ENCODE measurements at places on chromosomes 3 and 15.

DNA sequence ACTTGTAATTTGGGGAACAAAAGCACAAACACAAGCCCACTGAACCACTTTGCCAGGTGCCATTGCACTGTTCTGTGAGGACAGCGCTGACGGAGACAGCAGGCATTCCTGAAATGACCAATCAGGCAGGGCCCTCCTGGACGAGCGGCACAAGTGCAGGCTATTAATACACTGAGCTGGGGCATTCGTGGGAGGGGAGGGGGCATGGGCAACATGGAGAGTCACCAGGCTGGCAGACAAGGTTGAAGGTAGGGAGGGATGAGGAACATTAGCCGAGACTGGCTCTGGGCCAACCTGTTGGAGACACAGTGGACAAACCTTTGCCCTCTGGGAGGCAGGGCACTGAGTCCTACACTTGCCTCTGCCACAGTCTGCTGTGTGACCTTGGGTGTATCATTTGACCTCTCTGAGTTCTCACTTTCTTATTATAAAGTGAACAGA is 45.6 kb downstream of the NOX5 start:
- DNase-seq: peak; percentile 12

- DNase-seq: no peak
These were observed 1.1 kb upstream of the CDV3 start for GRCh38 chr3:133572158-133573053.

DNA sequence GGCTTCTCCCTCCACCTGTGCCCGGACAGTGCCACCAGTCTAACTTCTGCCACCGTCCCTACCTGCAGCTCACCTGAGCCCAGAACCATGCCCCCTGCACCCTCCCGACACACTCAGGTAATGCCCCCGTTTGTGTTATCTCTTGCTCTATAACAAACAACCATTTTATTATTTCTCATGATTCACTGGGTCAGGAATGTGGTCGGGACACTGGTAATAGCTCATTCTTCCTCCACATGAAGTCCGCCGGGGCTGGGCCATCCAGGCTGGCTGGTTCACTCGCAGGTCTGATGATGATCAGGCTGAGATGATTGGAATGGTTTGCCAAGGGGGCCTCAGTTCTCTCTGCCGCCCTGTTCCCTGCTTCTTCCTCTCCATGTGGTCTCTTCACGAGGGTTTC is 20.3 kb upstream of the NR2E3 start:
- no peak for DNase-seq

DNA sequence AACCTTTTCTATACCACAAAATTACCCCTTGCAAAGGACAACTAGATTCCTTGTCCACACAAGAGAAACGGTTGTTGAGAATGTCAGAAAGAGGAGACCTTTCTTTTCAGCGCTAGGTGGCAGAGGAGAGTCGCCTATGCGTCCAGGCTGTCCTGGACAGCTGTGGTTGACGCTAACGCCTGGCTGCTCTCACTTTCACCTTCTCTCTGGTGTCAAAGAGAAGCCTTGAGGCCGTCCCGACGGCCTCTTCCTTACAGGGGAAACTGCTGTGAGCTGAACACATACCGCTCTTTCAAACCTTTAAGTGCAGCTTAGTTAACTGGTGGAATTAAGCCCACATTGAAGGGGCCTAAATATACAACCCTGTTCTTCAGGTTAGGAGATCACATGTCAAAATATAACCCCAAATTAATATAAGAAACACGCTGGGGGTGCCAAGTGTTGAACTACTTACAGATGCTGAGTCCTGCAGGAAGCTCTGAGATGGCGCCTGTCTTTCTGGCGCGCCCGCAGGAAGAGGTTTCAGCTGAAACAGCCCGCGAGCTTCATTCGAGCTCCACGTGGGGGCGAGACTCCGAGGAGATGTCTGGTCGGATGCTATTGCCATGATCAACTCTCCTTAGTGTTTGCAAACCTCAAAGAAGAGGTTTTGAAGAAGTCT is 26.1 kb upstream of the KBTBD8 start:
- peak; percentile 53 for DNase-seq

DNA sequence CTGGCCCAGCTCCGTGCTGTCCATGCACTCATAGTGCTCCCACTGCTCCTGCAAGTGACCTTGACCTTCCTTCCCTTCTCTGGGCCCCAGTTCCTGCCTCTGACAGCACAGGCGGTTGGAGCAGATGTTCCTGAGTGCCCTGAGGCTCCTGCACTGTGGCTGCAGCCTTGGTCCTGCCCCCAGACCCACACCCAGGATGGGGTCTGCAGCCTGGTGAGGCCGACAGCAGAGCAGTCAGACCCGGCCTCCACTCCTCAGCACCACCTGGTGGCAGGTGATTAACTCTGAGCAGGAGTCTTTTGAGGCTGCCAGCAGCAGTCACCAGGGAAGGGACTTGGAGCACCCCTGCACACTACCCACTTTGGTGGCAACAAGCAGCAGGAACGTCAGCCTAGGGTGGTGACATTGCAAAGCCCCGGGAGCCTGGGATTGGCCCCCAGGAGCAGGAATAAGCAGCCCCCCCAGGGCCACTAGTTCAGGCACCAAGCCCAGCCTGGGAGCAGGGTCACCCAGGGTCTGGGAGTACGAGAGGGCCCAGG is 64.6 kb downstream of the CYP11A1 start:
- DNase-seq: peak; percentile 33

GRCh38 chr3:98240131-98240530 is 23.9 kb upstream of the OR5H6 start:
- DNase-seq: no peak

DNA sequence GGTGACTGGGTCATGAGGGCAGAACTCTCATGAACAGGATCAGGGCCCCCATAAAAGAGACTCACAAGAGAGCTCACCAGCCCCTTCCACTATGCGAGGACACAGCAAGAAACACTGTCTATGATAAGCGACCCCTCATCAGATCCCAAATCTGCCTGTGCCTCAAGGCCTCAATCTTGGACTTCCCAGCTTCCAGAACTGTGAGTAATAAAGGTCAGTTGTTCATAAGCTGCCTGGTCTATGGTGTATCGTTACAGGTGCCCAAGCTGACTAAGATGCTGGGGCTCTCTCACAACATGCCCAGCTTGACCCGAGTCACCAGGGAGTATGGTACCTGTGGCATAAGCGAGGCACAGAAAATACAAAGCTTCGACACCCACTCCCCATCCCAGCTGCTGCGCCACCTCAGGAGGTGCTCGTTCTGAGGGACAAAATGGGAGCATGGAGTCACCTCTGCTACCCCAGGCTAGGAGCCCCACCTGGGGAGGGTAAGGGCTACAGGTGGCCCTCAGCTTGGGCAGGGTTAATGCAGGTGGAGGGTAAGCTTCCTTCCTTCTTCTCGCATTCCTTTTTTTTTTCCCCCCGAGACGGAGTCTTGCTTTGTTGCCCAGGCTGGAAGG is 234.1 kb downstream of the ADAMTS17 start:
- no peak for DNase-seq

DNA sequence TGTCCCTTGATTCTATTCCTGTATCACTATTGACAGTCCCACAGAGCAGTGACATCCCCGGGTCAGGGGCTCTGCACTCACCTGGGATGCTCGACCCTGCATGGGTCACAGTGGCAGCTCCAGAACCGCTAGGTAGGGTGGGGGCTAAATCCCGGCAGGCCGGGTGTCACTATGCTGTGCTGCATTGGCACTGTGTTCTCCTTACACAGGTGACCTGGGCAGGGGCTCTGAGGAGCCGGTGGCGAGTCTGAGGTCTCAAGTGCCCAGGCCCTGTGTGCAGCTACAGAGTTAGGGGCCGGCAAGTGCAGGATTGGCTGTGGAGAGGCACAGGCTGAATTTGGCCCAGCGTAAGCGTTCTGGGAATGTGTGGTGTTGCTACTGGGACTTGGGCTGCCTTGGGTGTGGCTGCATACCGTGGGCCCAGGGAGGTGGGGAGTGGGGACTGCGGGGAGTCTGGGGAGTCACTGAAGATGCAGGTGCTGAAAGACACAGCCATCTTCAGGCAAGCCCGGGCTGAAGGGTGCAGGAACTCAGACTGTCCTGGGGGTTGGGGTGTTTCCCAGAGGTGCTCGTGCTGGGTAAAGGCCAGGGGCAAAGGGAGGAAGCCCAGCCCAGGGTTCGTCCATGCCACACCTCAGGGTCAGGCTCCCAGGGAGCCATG is 102.6 kb upstream of the PRR20G start:
- DNase-seq: no peak

- no peak for DNase-seq
These were observed 3.6 kb upstream of the NR1D2 start for GRCh38 chr3:23941440-23941839.

DNA sequence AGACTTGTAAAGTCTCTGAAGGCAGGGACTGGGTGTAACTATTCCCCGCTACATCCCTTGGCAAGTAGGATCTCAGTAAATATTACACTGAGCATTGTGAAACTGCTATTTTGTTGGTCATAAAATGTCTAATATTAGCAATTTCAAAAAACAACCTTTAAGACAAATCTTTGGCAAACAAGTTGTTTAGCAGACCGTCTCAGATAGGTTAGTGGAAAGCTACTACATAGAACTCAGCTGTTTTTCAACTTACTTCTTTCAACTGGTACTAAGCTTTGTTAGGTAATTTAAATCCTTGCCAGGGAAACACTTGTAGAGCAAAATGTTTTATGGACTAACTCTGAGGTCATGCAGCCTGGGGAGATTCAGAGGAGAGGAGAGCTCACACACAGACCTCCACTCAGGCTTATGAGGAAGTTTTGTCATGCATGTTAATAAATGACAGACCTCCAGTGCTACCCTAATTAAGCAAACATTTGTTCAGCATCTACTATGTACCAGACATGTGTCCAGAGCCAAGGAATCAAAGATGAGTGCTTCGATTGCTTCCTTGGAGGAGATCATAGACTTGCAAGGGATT is 61.6 kb upstream of the STAC start:
- no peak for DNase-seq

- DNase-seq: peak; percentile 68
These were observed 16.6 kb upstream of the SEC13 start for GRCh38 chr3:10337323-10338163.

DNA sequence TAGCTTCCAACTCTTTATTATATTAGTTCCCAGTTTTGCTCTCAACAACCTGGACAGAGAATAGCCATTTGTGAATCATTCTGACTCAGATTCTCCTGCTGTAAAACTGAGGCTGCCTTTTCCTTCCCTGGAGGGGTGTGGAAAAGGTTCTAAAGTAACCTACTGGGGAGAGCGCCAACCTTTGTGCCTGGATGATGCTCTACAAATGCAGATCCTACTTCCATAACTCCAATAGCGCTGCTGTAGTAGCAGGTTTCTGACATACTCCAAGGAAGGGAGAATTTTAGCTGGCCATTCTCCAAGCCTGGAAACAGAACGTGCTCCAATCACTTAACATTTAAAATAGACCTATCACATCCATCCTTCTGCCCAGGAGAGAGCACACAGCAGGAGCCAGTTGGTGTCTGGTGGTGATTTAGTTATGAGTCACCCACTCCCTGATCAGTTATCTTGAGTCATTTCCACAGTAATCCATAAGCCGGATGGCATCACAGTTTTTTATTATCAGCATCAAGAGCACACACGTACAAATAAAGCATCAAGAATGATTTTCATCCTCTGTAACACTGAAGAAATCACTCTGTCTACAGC is 38.3 kb downstream of the MYH15 start:
- peak; percentile 61 for DNase-seq

DNA sequence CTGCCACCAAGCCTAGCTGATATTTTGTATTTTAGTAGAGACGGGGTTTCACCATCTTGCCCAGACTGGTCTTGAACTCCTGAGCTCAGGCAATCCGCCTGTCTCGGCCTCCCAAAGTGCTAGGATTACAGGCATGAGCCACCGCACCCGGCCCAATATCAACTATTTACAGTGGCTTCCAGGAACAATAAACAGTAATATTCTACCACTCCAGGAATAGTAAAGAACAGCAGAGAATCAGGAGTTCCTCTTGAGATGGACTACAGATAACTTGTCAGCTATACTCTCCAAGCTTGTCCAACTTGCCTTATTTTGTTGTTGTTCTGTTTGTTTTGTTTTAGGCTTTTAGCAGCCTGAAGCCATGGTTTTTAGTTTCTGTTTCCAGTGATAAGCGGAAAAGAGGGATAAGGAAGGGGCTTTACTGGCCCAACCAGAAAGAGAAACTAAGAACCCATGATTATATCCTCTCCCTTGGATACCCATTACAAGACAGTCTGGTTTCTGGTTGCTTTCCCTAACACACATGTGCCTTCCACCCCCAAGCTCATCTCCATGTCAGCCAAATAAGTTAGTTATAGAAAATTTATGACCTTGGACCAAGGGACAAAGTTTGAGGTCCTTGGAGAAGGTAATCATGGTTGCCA is 36.7 kb downstream of the ARHGEF3 start:
- no peak for DNase-seq

DNA sequence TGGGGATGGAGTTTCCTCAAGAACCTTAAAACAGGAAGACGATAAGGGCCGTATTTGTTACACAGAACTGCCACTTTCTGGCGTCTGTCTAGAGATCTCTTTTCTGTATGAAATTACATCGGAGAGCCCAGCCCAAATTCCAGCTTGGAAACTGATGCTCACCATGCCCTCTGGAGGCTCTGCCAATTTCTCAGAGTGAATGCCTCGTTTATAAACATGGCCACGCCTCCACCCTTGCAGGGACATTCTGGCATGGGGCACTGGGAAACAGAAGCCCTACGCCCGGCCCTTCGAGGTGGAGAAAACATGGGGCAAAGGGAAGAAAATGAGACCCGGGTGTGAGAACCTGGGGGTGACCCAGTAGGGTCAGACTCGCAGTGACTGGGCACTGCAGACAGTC is 53.4 kb upstream of the SEC13 start:
- DNase-seq: no peak

GRCh38 chr3:177525987-177526712 is 328.9 kb upstream of the TBL1XR1 start:
- no peak for DNase-seq

- no peak for DNase-seq
These were observed 39.8 kb downstream of the MUC20 start for GRCh38 chr3:195760345-195761122.

DNA sequence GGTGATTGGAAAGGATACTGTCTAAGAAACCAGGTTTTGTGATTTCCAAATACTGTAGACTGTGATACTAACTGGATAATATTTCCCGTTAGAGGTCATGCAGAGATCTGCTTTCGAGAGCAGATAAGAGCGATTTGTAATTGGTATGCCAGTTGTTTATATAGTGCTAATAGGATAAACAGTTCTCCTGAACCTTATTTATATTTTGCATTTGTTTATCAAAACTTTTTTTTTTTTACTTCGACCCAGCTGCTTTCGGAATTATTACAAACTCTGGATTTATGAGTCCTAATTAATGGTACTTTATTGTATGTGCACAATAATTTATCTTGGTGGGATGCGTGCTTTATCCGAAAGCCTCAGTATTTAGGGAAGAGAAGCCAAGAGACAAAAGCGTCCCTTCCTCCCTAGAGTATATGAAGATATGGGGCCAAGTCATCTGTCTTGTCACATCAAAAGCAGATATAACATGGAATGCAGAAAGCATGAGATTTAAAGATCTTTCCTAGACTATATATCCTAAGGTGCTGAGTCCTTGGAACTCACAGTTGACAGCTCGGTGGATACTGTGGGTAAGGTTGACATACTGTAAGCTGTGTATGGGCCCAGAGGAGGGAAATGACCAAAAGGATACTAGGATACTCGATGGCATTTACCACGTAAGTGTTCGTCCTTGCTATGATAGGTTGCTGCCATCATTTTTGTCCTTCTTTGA is 62.2 kb downstream of the SMAD6 start:
- DNase-seq: no peak

- no peak for DNase-seq
These were observed 160.8 kb downstream of the SYNPR start for GRCh38 chr3:63438826-63439371.

GRCh38 chr3:29263476-29263875 is 17.4 kb upstream of the RBMS3 start:
- no peak for DNase-seq
